ENCODE measurements at places on chromosomes 2 and 18. TPM values are rescaled to one million over a fixed set of nuclear protein-coding genes. Genes with fewer than 3 reads are reported as not detected.

TMEM17 gene
- total RNA-seq: 2.8 TPM

ZNF892 gene
- 3.7 TPM for total RNA-seq

LMAN1 gene
- 86.2 TPM for total RNA-seq

UGT1A5 gene
- total RNA-seq: not detected

SPATA3 gene
- not detected for total RNA-seq

MYO5B gene
- total RNA-seq: 24.6 TPM

LHCGR gene
- total RNA-seq: not detected

MDH1B gene
- 1.4 TPM for total RNA-seq

NEU4 gene
- under 0.01 TPM for total RNA-seq

MOGAT1 gene
- not detected for total RNA-seq

SLC14A1 gene
- total RNA-seq: 0.38 TPM

ADGRF3 gene
- total RNA-seq: 0.38 TPM

DSC3 gene
- total RNA-seq: 5.4 TPM

ELOA2 gene
- not detected for total RNA-seq

MXD1 gene
- total RNA-seq: 1.3 TPM

CDH20 gene
- total RNA-seq: 1.3 TPM

LRRTM1 gene
- total RNA-seq: 0.13 TPM

MROH2A gene
- not detected for total RNA-seq

LAMA1 gene
- total RNA-seq: 17.5 TPM

PER2 gene
- total RNA-seq: 3.7 TPM

PLGLB1 gene
- total RNA-seq: 0.63 TPM

C2orf81 gene
- total RNA-seq: 2.4 TPM

ANKRD62 gene
- not detected for total RNA-seq

LYPD1 gene
- total RNA-seq: 158 TPM

ALS2 gene
- total RNA-seq: 15.3 TPM

DNAJC27 gene
- 1.5 TPM for total RNA-seq

CYRIA gene
- 4.3 TPM for total RNA-seq

IL36RN gene
- not detected for total RNA-seq

PRKCE gene
- total RNA-seq: 10.1 TPM

EPHA4 gene
- total RNA-seq: 16.7 TPM

DSG1 gene
- not detected for total RNA-seq

LDAH gene
- 16.3 TPM for total RNA-seq

GREB1L gene
- total RNA-seq: 4.1 TPM

LOXHD1 gene
- total RNA-seq: not detected

TMEM198 gene
- 5.1 TPM for total RNA-seq

REG1B gene
- total RNA-seq: not detected

FASTKD1 gene
- total RNA-seq: 8.3 TPM

LIMS1 gene
- total RNA-seq: 143 TPM

PDCD1 gene
- not detected for total RNA-seq

FBXO15 gene
- 0.98 TPM for total RNA-seq

IL36B gene
- total RNA-seq: not detected

RUFY4 gene
- total RNA-seq: not detected

GPAT2 gene
- total RNA-seq: under 0.01 TPM

ATP9B gene
- total RNA-seq: 27.5 TPM

RNF144A gene
- 11.7 TPM for total RNA-seq

SCN7A gene
- 0.51 TPM for total RNA-seq

FBXO48 gene
- 0.33 TPM for total RNA-seq

AQP12A gene
- total RNA-seq: not detected

COLEC12 gene
- total RNA-seq: 1.6 TPM

NIF3L1 gene
- 42.4 TPM for total RNA-seq

ALK gene
- not detected for total RNA-seq

UGT1A3 gene
- not detected for total RNA-seq

B3GNT7 gene
- total RNA-seq: 9.9 TPM

ING5 gene
- 18.7 TPM for total RNA-seq

RAX gene
- not detected for total RNA-seq

OXER1 gene
- 0.16 TPM for total RNA-seq
